Fibroblast of lung (primary cell): ENCODE measurements at places on chromosomes 3 and 15. TPM values are rescaled to one million over a fixed set of nuclear protein-coding genes. Genes with fewer than 3 reads are reported as not detected.

The IMPDH2 gene
- 187 and 203 TPM in 2 replicates for polyA plus RNA-seq

The MME gene
- polyA plus RNA-seq, result 89.3 and 137 TPM in 2 replicates

The NME9 gene
- not detected in 2 replicates for polyA plus RNA-seq

The GOLGA6L4 gene
- polyA plus RNA-seq, result 0.58 and 0.90 TPM in 2 replicates

The NOX5 gene
- polyA plus RNA-seq, result 0.17 and 0.25 TPM in 2 replicates

The SLC2A2 gene
- not detected in 2 replicates for polyA plus RNA-seq

The GHSR gene
- not detected in 2 replicates for polyA plus RNA-seq

The ZPLD1 gene
- polyA plus RNA-seq, result 0.02 TPM in 1 of 2 replicates, not detected in the other

The CPEB1 gene
- polyA plus RNA-seq, result 8.4 and 16.1 TPM in 2 replicates

The AGBL1 gene
- not detected in 2 replicates for polyA plus RNA-seq

The STRIT1 gene
- not detected in 2 replicates for polyA plus RNA-seq

The GRM2 gene
- 0.02 and 0.06 TPM in 2 replicates for polyA plus RNA-seq

The CPNE9 gene
- not detected in 2 replicates for polyA plus RNA-seq

The FETUB gene
- not detected in 2 replicates for polyA plus RNA-seq

The EPHB3 gene
- polyA plus RNA-seq, result 1.6 and 2.2 TPM in 2 replicates

The GOLGA8G gene
- not detected in 2 replicates for polyA plus RNA-seq

The NRROS gene
- 0.08 and 0.43 TPM in 2 replicates for polyA plus RNA-seq

The COL8A1 gene
- 108 and 215 TPM in 2 replicates for polyA plus RNA-seq

The COL6A5 gene
- polyA plus RNA-seq, result 0.06 TPM in 1 of 2 replicates, not detected in the other

The SRGAP3 gene
- polyA plus RNA-seq, result 0.92 and 1.4 TPM in 2 replicates

The C3orf70 gene
- polyA plus RNA-seq, result 1.6 and 4.7 TPM in 2 replicates

The CHL1 gene
- 0.01 and 0.07 TPM in 2 replicates for polyA plus RNA-seq

The GOLGA6L9 gene
- 0.81 and 0.89 TPM in 2 replicates for polyA plus RNA-seq

The BOC gene
- polyA plus RNA-seq, result 4.2 and 4.7 TPM in 2 replicates

The ZNF774 gene
- 1.2 and 1.3 TPM in 2 replicates for polyA plus RNA-seq

The GPR27 gene
- polyA plus RNA-seq, result not detected in 2 replicates

The DLL4 gene
- 0.18 and 1.0 TPM in 2 replicates for polyA plus RNA-seq

The SEC22C gene
- 46.4 and 50.8 TPM in 2 replicates for polyA plus RNA-seq

The MYLK gene
- 354 and 918 TPM in 2 replicates for polyA plus RNA-seq

The EBLN2 gene
- 0.87 and 1.2 TPM in 2 replicates for polyA plus RNA-seq

The CFAP100 gene
- polyA plus RNA-seq, result not detected in 2 replicates

The CYP1A2 gene
- polyA plus RNA-seq, result not detected in 2 replicates

The TMOD3 gene
- 19.8 and 33.7 TPM in 2 replicates for polyA plus RNA-seq

The DUOX2 gene
- polyA plus RNA-seq, result not detected in 2 replicates

The C2CD4A gene
- not detected in 2 replicates for polyA plus RNA-seq

The ZNF619 gene
- 3.2 and 4.2 TPM in 2 replicates for polyA plus RNA-seq

The ULK3 gene
- polyA plus RNA-seq, result 11.4 and 14.6 TPM in 2 replicates

The P2RY12 gene
- polyA plus RNA-seq, result 0.34 and 0.45 TPM in 2 replicates

The ZBED2 gene
- polyA plus RNA-seq, result 0.06 TPM in 1 of 2 replicates, not detected in the other
